Mesenteric fat pad (tissue), 1 donor: ENCODE measurements at places on chromosomes 3 and 15. TPM values are rescaled to one million over a fixed set of nuclear protein-coding genes. Genes with fewer than 3 reads are reported as not detected.

SLC28A1 gene
- 0.19 TPM for total RNA-seq

TEX264 gene
- total RNA-seq: 35.4 TPM

DNA sequence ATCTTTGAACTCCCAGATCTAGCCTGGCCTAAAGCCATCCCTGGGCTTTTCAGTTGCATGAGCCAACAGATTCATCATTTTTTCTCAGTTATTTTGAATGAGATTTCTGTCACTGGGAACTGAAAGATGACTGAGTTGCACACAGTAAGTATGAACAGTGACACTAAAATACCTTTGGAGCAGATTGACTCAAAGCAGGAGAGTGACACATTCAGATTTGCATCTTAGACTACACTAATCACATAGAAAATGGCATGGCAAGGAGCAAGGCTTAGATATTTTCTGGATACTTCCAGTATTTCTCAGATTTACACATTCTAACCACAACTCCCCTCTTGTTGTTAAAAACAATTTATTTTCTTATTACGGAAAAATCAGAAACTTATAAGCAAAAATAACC, 32.8 kb downstream of the SEC62 start:
- no peak for DNase-seq

DNA sequence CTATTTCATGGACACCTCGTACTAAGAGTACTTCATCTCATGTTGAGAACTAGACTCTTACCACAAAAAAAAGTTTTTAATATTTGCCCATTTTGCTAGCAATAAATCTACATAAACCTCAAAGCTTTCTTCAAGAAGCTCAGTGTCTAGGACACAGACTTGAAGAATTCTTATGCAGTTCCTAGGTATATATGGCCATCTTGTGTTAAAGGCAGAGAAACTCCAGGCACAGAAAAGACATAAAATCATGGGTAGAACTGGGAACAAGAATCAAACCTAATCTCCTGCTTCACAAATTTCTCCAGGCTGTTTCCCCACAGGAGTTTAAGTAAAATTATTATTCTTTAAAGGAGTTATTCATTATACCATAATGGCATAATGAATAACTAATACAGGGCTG, 4.4 kb downstream of the MBD4 start:
- no peak for DNase-seq

GRCh38 chr3:173732237-173732636, 334.7 kb downstream of the NLGN1 start:
- no peak for DNase-seq

DNA sequence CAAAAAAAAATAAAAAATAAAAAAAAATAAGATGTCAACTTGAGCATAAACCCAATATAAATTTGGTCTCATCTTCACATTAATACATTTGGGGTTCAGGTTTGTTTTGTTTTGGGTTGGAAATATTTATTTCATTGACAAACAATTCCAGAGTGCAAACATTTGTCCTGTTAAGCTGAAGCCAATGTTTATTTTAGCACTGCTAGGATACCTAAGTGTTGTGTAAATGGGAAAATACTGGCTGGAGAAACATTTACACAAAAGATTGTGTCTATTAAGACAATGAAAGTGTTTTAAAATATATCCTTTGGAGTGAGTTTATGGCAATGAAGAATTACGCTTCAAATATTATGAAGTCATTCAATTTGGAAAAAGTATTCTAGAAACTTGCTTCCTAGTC, 91.1 kb downstream of the MEIS2 start:
- no peak for DNase-seq

GRCh38 chr3:12629560-12629959, 34.4 kb downstream of the RAF1 start:
- no peak for DNase-seq

ITIH1 gene
- total RNA-seq: not detected

GRCh38 chr15:94000606-94001005, 230.8 kb upstream of the MCTP2 start:
- no peak for DNase-seq

DNA sequence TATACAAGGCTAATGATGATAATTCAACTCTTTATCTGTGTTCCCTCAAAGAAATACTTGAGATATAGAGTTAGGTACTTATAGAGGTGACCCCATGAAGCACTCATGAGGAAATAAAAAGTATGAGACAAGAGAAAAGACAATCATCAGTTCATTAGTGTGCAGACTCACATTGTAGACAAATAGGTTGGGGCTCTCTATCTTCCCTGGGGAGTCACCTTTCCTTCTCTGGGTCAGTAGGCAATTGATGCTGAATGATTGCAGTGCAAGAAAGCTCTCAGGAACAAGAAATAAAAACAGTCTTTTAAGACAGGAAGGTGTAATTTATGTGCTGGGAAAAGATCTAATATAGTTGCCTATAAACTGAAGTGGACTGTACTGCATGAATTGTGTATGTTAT, 1357.6 kb upstream of the EPHA6 start:
- DNase-seq: no peak

- no peak for DNase-seq
Observed at GRCh38 chr3:20810555-20810954, 624.5 kb upstream of the SGO1 start.

- DNase-seq: no peak
Observed at GRCh38 chr15:52488830-52489229, 39.9 kb downstream of the MYO5A start.

PLD1 gene
- total RNA-seq: 15.9 TPM

ST6GAL1 gene
- 35.6 TPM for total RNA-seq

DNA sequence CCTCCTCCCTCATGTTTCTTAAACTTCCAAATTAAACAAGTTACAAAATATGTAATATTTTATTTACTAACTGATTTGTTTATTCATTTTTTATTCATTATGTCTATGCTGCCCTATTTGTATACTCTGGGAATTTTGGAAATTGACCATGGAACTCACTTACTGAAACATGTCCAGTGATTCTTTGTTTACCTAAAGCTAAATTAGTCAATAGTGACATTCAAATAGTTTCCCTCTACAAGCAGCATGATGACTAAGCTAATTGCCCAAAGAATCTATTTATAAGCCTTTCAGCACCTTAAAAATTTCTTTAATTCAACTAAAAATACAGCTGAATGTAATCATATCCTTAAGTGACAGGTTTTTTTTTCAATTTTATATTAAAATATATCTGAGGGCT, 437.7 kb downstream of the SI start:
- DNase-seq: no peak

SLITRK3 gene
- total RNA-seq: not detected

GRCh38 chr3:158617982-158618875, 26.1 kb upstream of the GFM1 start:
- no peak for DNase-seq

CCDC50 gene
- 120 TPM for total RNA-seq

GRCh38 chr3:41370307-41370706, 171.0 kb downstream of the CTNNB1 start:
- DNase-seq: no peak

- no peak for DNase-seq
Observed at GRCh38 chr3:59268170-59268569, 218.3 kb upstream of the CFAP20DC start.

ZDHHC19 gene
- total RNA-seq: 2.8 TPM

CCNB2 gene
- 0.67 TPM for total RNA-seq

- DNase-seq: peak; percentile 94
Observed at GRCh38 chr3:152268555-152269055, at the start of gene MBNL1. TSS of gene MBNL1 (plus strand) at chr3:152268929. CDS start at chr3:152300194, 31,265 bp downstream.

GRCh38 chr3:62873451-62873760, 1.8 kb downstream of the CADPS start:
- DNase-seq: no peak

ANKRD63 gene
- total RNA-seq: not detected

DNA sequence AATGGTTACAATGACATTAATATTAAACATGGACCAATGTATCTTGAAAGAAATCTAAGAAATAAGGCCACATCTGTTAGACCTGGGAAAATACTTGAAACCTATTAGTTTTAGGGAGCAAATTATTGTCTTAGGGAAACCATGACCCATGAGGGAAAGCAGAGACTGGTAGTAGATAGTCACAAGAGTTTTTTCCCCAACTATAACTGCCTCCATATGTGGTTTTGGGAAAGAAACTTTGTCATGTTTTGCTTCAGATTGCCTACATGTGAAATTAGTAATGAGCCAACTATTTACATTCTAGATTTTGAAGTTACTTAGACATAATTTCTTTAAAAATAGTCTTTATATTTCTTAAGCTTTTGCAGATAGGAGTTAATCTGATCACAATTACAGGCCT, 474.9 kb downstream of the ROBO2 start:
- DNase-seq: no peak

- DNase-seq: no peak
Observed at GRCh38 chr15:72155003-72155621, 36.9 kb downstream of the SENP8 start.

GPR156 gene
- total RNA-seq: 0.42 TPM

- no peak for DNase-seq
Observed at GRCh38 chr3:140883428-140884040, 58.1 kb upstream of the SLC25A36 start.

- no peak for DNase-seq
Observed at GRCh38 chr3:69750549-69750948, 11.3 kb downstream of the MITF start.

GRCh38 chr15:60389261-60390077, 8.3 kb downstream of the ANXA2 start:
- DNase-seq: no peak

- DNase-seq: no peak
Observed at GRCh38 chr3:66270701-66271100, 49.9 kb downstream of the SLC25A26 start.

GRCh38 chr3:108546247-108546646, 35.9 kb upstream of the MYH15 start:
- DNase-seq: no peak

TMC3 gene
- total RNA-seq: not detected

DNA sequence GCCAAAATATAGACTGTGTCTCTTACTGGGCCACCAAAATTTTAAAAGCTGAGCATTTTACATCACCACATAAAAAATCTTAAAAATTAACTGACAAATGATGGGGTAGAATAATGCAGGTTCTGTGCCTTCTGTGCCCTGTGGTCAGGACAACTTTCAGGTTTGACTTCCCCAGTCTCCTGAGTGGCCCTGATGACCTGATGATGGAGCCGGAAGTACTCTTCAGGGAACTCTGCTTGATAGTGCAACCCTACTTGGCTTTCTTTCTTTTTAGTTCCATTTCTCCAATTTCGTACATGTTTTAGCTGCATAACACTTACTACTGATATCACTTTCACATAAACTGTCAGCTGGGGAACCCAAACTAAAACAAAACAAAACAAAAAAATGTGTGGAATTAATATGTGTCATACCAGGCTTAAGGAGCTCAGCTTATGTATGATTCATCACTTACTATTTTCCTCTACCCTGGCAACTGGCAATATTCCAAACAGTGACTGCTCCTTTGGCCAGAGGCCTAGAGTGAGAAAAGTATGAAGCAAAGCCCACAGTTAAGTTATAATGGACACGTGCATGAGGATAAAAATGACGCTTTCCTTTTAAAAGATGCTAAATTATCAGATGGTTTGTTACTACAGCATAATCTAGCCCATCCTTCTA, 194.3 kb downstream of the BCHE start:
- DNase-seq: no peak

- no peak for DNase-seq
Observed at GRCh38 chr3:71232175-71232679, 351.3 kb downstream of the FOXP1 start.

KY gene
- not detected for total RNA-seq

DNA sequence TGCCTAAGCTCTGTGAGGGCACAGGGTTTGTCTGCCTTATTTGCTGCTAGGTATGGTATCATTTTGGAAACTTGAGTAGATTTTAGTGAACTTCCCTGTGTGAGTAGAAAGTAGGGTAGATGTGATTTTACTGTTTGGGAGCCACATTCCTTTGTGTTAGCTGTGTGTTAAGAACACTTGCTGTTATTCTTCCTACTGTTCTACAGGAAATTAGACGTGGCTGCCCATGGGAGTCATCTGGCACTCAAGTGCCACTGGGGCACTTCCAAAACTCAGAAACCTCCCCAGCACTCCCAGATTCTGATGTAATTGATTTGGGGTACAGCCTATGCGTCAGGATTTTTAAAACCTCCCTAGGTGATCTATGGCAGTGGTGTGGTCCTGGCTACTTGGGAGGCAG, 369.9 kb upstream of the C2CD4B start:
- no peak for DNase-seq

- no peak for DNase-seq
Observed at GRCh38 chr3:105730801-105731354, 137.9 kb downstream of the CBLB start.

- DNase-seq: no peak
Observed at GRCh38 chr15:100726070-100726420, 123.7 kb downstream of the ASB7 start.

DNA sequence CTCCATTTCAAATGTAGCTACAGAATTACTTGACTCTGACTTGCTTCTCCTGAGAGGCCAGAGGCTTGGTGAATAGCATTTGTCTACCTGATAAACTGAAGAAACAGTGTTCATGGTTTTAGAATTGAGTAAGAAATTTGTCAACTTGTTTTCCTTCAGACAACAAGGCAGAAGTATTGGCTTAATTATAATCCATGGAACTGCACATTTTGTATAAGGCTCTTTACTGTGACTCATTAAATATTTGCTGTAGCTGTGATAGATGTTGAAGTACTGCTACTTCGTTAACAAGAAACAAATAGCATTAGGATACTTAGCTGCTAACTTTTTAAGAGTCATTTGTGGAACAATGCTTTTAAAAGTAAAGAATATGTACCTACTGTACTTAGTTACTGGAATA, 4.6 kb downstream of the UNC13C start:
- no peak for DNase-seq

AGBL1 gene
- total RNA-seq: not detected

DNA sequence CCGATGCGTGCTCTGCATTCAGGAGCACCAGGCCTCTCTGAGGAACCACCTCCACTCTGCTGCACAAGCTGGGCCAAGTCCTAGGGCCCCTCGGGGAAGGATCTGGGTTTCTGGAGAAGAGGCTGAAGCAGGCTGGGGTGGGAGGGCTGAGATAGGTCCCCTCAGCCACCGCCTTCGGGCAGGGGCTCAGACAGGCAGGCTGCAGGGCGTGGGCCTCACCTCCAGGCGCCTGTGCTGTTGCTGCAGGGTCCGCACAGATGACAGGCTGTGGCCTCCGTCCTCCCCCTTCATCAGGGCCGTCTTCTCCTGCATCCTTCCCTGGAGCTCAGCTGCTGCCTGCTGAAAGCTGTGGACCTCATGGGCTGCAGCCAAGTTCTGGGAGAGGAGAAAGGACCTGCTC, 15.2 kb downstream of the PLA2G4B start:
- DNase-seq: no peak

DNA sequence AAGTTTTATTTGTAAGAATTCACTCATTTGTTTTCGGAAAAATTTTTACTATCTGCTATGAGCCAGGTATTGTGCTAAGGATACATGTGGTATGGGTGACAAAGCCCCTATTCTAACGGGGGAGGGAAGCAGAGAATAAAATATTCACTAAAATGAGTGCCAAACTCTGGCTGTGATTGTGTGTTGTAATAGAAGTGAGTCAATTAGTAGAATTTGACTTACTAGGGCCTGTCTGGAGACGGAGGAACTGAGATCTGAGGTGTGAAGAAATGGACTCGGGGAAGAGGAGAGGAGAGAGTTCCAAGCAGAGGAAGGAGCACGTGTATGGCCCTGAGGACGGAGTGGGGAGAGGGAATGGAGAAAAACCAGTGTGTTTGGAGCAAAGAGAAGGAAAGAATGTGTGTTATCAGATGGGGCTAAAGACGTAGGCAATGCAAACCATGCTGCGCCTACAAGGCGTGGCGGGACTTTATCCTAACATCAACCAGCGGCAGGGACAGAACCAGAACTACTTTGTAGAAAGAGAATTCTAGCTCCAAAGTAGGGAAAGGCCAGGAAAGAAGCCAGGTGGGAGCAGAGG, 89.1 kb downstream of the OSBPL10 start:
- DNase-seq: no peak

- no peak for DNase-seq
Observed at GRCh38 chr15:40064231-40064894, 25.4 kb upstream of the SRP14 start.
